ENCODE measurements at places on chromosomes 1 and 21.

DNA sequence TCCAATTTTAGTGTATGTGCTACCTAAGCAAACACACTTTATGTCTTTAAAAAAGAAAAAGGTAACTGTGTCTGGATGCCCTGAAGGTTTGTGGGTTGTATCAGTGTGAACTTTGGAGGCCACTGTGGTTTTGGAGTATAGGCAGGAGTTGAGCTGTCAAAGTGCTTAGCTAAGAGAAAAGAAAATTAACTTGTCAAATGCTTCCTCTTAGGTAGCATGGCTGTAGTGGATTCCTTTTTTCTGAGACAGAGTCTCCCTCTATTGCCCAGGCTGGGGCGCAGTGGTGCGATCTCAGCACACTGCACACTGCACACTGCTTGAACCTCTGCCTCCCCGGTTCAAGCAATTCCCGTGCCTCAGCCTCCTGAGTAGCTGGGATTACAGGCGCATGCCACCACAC lies 11.2 kb upstream of the SLC41A1 start:
- no peak for DNase-seq

- DNase-seq, result no peak
Observed at GRCh38 chr1:203558064-203558760, 64.3 kb downstream of the OPTC start.

- DNase-seq, result no peak
Observed at GRCh38 chr1:165842671-165843129, 15.3 kb downstream of the UCK2 start.

GRCh38 chr1:76084685-76085084 lies 10.1 kb downstream of the ST6GALNAC3 start:
- no peak for DNase-seq

GRCh38 chr1:6652986-6653385 lies 28.3 kb downstream of the THAP3 start:
- no peak for DNase-seq

DNA sequence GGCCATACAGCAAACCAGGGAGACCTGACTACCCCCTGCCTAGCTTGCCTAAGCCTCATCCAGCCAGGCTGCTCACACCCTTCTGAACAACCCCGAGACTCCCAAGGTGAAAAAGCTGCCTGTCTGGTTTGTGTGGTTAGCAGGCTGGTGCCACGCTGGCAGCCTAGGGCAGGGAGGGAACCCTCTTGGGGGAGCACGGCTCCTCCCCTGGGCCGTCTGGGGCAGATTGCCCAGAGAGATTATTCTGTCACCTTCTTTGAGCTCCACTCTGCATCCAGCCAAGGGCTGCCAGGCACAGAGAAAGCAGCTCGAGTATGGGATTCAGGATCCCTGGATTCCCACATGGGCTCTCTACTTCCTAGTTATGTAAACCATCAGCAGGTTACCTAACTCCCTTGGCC lies 27.5 kb upstream of the TCEA3 start:
- peak; percentile 73 for DNase-seq

DNA sequence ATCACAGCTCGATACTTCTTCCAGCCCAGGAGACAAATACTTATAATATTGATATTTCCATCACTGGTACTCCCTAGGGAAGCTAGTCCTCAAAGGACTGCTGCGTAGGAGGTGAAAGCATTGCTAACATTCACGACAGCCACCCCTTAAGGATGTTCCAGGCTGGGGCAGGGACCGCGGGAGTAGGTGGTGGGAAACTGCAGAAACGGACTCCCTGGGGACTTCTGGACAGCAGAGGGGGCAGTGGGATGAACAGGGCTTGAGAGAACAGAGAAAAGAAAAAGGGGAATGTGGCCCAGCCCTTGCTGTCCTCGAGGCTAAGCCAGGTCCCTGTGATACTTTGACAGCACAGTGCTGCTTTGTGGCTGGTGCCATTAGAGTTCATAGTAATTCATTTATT lies 108.0 kb downstream of the HMGB4 start:
- DNase-seq, result no peak

DNA sequence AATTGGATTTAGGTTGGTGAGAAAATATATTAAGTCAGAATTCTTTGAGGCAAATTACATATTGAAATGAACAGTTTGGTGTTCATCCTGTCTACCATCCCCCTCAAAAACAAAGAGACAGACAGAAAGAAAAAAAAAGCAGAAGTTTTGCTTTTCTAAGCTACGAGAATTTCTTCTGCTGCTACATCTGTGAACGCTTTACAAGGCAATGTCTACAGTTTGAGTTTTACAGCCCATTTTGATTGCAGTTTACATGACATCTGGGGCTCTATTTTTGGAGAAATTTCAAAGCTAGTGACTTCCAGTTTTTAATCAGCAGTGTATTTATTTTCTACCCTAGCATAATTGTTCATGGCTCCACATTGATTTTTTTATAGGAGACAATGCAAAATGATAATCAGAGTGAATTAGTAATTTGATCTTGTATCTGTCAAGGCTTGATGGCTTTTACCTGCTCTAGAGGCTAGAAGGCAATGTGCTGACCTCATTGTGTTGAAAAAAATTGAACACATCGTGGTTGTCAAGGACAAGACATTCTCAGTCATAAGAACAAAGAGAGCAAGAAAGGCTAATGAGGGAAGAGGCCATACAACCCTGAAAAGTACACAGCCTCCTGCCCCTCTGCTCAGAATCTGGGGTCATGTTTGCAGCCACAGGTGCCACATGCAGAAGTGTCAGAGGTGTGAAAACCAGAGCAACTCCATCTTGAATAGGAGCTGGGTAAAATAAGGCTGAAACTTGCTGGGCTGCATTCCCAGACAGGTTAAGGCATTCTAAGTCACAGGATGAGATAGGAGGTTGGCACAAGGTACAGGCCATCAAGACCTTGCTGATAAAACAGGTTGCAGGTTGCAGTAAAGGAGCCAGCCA lies 201.0 kb upstream of the CAMK1G start:
- DNase-seq, result no peak

DNA sequence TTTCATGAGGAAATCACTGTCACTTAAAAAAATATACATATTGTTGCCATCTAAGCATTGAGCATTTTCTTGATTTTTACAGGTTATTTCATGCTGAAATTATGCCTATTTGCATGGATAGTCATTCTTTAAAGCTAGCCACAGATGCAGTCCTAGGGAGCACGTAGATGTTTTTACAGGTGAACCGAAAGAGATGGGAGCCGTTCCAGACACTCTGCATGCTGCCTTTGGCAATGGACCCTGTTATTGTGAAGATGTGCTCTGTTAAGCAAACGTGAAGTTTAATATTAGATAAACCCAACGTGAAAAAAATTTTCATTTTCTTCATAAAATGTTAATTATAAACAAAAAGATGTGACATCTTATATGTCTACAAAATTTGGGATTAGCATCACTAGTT lies 7.1 kb downstream of the PROX1 start:
- no peak for DNase-seq

DNA sequence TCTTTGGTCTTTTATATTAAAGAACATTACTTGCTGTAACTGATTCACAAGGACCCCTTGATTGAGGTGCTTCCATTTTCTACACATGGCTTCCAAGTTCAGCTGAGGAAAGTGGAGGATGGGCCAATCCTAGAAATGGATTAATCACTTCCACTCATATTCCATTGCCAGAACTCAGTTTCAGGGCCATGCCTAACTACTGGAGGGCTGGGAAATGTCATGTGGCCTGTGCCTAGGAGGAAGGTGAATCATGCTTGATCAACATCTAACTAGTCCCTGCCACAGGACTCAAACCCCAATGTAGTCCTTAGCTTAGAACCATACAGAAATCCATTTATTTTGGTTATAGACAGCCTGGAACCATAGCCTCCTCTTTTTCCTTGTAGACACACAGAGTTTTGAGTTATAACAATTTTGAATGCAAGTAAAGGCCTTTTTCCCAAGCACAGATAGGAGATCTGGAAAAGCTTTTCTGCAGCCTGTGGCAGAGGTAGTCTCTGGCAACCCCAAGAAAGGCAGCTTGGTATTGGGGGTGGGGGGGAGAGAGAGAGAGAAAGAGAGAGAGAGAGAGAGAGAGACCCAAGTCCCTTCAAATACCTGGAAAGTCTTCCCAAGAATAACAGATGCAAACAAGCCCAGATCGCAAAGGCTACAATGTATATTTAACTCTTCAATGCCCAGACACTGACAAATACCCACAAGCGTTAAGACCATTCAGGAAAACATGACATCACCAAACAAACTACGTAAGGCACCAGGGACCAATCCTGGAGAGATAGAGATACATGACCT lies 12.5 kb downstream of the MAST2 start:
- no peak for DNase-seq

DNA sequence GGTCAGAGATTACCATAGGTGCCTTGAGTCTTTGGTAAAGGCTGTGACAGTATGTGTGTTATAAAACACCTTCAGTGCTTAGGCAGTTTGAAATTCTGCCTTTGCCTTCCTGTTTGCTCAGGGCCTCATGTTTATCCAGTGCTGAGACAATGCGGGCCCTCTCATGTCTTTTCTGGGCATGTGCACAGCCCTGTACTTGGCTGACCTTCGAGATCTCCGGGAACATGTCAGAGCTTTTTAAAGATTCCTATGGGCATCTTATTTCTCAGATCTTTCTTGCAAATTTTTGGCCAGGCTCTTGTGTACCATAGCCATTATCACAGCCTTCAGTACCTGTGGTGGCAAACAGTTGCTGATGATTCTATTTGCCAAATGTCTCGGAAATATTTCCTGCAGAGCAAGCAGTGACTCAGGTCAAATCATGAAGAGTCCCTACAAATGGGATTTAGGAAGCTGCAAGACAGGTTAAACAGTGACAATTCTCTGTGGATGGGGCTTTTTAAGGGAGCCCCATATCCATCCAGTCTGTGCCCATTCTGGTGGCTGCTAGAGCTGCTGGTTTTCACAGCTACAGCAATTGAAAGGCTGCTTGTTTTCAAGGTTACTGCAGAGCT lies 42.1 kb downstream of the HOOK1 start:
- DNase-seq, result no peak

GRCh38 chr21:46600978-46601377 lies 3.9 kb downstream of the S100B start:
- no peak for DNase-seq

DNA sequence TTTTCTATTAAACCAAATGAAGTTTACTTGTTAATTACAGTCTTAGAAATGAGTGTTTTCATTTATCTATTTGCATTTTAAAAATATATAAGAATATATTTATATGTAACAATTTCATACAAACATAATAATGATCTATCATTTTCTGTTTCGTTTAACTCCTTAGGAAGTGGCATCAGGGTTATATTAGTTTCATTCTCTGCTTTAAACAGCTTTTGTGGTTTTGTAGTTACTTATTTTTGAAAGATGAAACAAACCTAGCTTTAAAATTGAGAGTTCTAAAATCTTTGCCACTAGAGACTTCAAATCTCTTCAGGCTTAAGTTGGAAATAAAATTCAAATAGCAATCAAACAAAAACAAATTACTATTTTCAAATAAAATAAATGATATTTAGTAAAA lies 2110.6 kb downstream of the MRPL39 start:
- DNase-seq, result no peak

DNA sequence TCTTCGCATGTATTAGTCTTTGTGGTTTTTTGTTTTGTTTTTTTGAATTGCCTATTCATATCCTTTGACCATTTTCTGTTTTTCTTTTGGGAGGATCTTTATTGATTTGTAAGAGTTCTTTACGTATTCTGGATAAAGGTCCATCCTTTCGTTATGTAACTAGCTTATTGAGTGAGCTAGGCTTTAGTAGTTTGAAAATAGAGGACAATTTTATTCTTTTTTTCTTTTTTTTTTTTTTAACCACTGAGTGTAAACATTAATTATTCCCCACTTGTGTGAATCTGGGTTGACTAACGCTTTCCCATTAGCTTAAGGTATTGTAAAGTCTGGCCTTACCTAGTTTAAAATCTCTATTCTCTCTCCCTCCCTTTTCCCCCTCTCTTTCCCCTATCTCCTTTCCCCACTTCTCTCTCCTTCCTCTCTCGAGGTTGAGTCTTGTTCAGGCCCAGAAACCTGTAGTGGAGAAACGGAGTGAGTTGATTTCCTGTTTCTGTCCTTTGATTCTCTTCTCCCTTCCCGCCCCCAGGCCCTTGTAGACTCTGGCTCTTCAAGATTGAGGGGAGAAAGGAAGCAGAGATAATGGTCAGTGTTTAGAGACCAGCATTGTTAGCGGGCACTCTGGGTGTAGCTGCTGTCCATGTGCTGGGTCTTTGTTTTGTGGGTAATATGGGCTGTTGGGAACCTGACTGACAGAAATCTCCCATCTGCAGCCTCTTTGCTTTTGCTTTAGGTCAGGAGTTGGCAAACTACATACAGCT lies 1.5 kb downstream of the MORC3 start:
- DNase-seq, result no peak

DNA sequence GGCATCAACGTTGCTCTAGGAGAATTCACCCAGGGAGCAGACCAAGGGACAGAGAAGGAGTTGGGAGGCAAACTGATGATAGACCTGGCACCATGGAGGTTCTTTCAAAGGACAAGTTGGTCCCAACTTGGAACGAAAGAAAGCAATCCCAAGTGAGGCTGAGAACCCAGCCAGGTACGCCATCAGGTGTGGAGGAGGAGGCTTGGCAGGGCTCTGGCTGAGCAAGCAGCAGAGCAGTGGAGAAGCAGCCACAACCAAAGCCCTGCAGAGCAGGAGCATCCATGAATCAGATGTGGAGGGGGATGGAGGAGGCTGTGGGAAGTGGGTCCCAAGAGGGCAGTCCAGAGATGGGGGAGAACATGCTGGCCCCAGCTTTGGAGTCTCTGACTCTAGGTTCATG lies 36.3 kb upstream of the RBM15 start:
- DNase-seq, result no peak

DNA sequence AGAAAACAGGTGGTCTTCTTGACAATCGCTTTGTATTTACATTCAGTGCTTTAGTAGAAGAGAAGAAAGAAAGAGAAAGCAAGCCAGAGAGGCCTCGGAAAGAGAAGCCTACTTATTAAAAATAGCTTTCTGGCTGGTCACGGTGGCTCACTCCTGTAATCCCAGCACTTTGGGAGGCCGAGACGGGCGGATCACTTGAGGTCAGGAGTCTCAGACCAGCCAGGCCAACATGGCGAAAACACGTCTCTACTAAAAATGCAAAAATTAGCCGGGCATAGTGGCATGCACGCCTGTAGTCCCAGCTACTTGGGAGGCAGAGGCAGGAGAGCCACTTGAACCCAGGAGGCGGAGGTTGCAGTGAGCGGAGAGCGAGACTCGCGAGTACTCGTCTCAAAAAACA lies 1.8 kb upstream of the SLC19A2 start:
- DNase-seq, result no peak

GRCh38 chr1:85274969-85275453 lies 1.4 kb downstream of the BCL10 start:
- no peak for DNase-seq

DNA sequence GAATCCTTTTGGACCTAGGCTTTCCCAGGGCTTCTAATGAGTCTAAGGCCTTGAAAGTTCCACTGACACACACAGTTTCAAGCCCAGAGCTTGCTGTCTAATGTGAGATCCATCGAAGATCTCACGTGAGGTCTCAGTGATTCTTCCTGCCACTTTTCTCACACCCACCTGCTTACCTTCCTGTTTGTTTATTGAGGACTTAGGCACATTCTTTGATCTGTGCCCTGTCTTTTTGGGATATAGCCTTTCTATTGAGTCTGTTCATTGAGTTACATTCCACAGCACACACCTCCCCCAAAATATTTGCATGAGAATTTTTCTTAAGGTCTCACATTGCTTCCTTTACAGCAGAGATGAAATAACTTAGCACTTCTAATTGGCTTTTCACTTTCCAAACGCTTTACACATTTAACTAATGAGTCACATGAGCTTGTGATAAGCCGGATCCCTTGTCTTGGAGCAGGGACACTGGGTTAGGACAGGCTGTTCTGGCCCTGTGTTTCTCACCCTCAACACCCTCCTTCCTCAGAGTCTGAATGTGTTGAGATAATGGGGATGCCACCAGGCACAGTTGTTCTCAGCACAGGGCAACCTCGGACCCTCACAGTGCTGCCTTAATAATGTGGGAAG lies 288.3 kb downstream of the TM2D1 start:
- DNase-seq, result no peak

GRCh38 chr1:116820369-116820768 lies 66.1 kb downstream of the CD2 start:
- DNase-seq, result no peak

Data from CD8-positive, alpha-beta T cell (primary cell).